Stimulated activated naive B cell treated with anti-CD40 and anti-IgM and Interleukin-4, amounts not matched to agents 10 μg/mL and 1 μg/mL and 100 μg/mL, for 72 hours (primary cell): ENCODE measurements at places on chromosomes 6 and 20.

- DNase-seq: no peak
Observed at GRCh38 chr6:167481307-167481926, 156.5 kb downstream of the TTLL2 start.

DNA sequence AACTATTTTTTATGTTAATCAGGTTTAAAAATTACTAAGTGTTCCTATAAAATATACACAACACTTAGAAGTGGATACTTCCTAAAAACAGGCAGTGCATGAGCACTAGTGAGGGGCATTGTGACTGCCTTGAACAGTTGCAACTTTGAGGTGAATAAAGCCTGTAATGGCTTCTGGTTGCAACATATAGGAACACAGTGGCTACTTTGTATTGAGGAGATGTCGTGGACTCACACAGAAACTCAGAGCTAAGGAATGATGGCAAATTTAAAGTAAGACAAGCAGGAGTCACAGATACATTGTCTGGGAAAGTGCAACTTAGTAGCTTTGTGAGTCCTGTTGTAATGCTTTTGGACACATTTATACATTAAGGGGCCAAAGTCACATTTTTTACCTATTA lies 861 bp upstream of the HLA-A start:
- DNase-seq: no peak

DNA sequence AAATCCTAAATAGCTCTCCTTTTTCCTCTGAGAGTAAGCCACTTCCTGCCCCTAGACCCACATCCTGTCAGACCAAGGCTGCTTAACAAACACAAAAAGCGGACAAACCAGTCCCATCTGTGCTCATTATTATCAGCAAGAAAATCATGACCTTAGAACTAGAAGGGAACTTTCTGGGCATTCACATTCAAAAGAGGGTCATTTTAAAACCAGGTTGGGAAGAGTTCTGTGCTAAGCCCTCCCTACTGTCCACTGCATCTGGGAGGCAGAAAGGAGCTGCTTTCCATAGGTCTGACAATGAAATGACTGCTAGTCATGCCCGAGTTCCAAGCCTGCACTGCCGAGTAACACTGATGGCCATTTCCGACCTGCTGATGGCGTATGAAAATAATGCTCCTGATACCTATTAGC lies 15.4 kb downstream of the EZR start:
- DNase-seq: no peak

- DNase-seq: no peak
Observed at GRCh38 chr6:49463612-49463967, 420 bp downstream of the CENPQ start.

DNA sequence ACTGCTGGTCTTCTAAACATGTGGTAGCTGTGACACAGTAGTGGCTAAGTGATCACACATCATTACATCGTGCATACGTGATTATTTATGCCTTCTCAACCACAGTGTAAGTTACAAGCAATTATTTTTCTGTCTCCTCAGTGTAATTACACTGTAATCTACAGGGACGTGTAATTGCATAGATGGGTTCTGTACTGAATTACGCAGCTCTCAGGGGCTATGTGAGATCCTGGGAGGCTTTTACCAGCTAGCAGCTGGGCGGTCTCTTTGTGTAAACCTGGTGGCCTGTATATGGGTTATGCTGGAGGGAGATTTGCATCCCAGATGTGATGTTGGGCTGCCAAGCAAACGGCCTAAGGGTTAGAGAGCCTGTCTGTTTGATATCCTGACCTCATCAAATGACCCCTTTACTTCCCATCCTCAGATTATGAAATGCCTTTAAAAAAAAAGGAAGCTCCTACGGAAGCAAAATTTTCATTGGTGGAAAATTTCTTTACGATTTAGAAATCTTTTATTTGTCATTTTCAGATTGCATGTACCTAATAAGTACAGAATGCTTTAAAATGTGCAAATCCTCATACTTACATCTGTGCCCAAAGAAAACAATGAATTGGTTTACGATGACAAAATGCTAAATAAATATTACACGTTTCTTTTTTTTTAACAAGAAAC lies 402.8 kb upstream of the JAG1 start:
- no peak for DNase-seq

DNA sequence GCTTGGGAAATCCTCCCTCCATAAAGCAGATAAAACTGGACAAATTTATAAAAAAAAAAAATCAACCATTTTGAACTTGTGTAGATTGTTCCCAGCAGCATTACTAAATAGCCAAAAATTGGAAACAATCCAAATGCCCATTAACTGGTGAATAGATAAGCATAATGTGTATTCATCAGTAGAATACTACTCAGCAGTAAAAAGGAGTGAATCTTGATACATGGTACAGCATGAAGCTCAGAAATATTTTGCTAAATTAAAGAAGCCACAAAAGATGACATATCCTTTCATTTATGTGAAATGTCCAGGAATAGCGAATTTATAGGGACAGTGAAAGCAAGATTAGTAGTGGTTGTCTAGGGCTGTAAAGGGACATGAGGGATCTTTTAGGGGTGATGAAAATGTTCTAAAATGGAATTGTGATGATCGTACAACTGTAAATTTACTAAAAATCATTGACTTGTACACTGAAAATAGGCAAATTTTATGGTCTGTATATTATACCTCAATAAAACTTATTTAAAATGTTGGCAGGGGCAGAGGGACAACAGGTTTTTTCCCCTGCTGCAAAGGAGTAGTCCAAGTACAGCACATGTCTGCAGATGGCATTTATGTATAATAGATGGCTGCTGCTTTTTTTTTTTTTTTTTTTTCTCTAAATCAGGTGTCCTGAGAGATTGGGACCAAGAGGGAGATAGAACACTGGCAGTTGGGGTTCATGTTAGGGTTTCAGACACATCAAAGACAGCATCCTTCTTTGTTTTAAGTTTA lies 59.5 kb downstream of the CBFA2T2 start:
- DNase-seq: no peak

DNA sequence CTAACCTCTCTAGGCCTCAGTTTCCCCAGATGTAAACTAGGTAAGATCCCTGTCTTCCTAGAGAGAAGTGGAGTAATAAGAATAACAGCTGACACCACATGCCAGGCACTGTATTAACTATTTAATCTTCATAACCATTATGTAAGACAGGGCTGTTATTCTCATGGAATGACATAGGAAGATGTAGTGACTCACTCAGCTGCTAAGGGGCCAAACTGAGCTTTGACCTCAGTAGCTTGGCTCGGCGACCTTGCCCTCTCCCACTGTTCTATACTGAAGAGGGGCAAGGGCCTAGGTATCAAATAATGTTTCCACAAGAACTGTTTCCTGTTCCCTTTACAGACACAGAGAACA lies 2.9 kb upstream of the MDGA1 start:
- DNase-seq: no peak

- no peak for DNase-seq
Observed at GRCh38 chr20:10987651-10988383, 314.0 kb upstream of the JAG1 start.

- DNase-seq: no peak
Observed at GRCh38 chr20:59515013-59515905, 89.1 kb upstream of the PHACTR3 start.

- DNase-seq: no peak
Observed at GRCh38 chr6:14269436-14269835, 151.9 kb downstream of the CD83 start.

DNA sequence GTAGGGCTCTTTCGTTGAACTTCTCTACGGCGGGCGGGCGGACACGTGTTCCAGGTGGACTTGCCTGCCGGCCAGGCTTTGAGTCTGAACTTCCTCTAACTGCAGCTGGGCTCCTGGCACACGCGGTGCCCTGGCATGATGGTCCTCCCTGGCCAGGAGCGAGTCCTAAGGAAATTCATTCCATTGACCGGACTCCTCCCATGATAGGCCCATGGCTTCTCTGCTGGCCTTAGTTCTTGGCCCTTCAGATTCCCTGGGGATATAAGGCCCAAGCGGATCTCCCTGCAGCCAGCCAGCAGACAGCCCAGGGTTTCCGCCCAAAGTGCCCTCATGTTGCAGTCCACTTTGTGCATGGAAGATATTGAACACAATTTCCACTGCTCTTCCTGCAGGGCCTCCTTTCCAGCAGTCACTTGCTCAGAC lies 39.4 kb downstream of the TBC1D7 start:
- DNase-seq: no peak

DNA sequence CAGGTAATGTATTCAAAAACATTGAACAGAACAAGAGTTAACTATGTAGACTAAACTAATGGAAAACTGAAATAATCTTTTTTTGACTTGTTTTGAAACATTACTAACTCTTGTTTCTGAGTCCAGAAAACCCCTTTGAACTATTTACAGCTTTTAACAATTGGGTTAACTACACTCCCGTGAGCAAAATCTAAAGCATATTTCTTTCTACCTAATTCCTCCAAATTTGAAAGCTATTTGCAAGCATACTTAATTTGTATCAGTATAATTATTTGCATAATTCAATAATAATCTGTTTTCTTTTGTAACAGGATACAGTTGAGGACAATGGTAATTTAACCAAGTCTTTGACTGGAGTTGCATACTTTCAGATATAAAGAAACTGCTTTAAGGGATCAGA lies 62.6 kb upstream of the AGPAT4 start:
- no peak for DNase-seq

- DNase-seq: no peak
Observed at GRCh38 chr20:9616455-9616805, 102.0 kb downstream of the LAMP5 start.

GRCh38 chr6:107736713-107737396 lies 87.3 kb downstream of the SCML4 start:
- DNase-seq: no peak

DNA sequence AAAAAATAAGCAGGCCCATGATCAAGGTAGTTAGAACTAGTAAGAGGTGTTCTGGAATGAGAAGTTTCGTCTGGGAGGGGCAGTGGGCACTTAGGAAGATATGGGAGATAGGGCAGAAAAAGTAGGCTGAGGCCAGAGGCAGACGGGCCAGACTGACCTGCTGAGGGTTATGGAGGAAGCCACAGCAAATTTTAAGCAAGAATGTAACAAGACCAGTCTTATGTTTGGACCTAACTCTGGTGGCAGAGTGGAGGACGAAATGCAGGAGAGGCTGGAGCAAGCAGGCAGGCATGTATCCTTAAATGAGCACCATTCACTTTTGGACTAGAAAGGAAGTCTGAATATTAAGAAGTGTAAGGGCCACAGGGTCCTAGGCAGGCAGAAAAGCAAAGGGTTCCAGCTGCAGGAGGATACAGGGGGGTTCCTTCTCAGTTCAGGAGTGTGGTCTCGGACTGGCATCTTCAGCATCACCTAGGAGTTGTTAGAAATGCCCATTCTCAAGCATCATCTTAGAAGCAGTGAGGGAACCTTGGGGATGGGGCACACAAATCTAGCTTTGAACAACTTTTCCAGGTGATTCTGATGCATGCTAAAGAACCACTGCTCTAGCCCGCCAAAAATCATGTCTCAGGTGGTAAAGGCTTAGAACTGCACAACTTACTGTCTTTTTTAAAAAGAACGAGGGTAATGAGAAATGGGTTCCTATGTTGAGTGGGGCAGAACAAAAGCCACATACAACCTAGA lies 1.7 kb upstream of the DSTN start:
- DNase-seq: no peak

GRCh38 chr20:60011512-60012507 lies 53.6 kb downstream of the CDH26 start:
- no peak for DNase-seq

GRCh38 chr6:90401933-90402830 lies 105.5 kb upstream of the BACH2 start:
- DNase-seq: no peak

- no peak for DNase-seq
Observed at GRCh38 chr20:7313047-7313446, 545.6 kb downstream of the BMP2 start.

GRCh38 chr6:35213824-35214756 lies at the start of gene SCUBE3:
SCUBE3 (plus strand) TSS chr6:35213956; CDS start chr6:35214419, 463 bp downstream.
- no peak for DNase-seq

GRCh38 chr6:169024047-169024660 lies 229.5 kb downstream of the THBS2 start:
- DNase-seq: no peak

DNA sequence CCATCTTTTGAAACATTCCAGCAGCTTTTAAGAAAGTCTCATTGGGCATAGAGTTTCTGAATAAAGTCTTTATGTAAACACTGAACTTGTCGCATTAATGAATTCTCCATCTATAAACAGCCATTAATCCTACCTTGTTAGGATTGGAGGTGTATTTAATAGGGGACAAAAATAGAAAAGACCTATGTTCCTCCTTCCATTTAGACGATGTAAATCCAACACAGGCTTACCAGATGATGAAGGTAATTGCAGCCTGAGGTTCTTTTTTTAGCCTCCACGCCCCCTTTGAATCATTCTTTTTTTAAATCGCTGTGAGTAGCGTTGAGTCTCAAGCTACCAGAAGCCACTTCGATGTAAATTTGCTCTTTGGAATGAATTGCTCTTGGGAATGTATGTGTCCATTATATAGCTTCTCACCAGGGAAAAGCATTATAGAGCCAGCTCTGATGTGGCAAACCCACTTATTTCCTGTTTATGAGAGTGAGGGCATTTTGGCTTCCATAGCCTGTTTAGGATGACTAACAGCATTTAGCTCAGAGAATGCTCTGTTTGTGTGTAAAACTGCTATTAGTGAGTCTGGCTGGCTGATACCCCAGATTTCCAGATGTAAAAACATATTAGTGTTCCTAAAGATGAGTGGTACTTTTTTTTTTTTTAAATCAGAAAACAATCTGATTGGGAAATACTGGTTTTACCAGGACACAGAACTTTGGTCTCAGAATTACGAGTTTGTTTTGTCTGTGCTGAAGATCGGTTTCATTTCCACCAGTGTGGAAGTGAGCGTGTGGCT lies 74.9 kb upstream of the CLDN20 start:
- DNase-seq: no peak

DNA sequence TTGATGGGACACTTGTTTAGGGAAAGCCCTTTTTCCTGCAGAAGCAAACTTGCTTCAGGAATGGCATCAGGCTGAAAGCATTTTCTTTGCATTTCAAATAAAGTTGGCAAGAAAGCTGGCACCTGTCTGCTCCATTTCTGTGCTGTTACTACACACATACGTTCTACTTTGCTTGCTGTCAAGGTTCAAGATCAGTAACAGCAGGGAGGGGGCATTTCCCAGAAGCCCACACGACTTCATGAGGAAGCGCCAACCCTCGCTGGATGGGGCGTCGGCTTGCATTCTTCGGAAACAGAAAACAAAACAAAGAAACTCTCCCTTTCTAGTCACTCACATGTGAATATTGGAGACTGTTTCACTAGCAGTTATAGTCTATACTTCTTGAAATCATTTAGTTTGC lies 46.4 kb downstream of the AKAP12 start:
- no peak for DNase-seq

DNA sequence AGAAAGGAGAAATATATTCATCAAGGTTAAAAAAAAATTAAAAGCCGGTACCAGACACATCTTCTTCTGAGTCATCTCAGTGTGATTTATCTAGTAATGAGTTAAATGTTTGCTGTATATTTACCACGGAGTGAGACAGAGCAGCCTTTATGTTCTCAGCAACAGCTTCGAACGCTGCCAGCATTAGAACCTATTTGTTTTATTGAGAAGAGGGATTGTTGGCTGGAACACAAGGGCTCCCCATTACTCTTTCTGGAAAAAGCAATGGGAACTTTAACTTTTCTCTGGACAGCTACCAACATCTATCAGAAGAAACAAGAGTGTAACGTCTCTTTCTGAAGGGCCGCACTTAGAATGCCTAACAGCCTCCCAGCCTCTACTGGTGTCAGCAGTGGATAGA lies 105.3 kb upstream of the TAB2 start:
- DNase-seq: no peak
